NCI-H1436 treated with DMSO at 0.1 percent for 48 hours (cell line): ENCODE measurements at places on chromosomes 11 and 22.

DNA sequence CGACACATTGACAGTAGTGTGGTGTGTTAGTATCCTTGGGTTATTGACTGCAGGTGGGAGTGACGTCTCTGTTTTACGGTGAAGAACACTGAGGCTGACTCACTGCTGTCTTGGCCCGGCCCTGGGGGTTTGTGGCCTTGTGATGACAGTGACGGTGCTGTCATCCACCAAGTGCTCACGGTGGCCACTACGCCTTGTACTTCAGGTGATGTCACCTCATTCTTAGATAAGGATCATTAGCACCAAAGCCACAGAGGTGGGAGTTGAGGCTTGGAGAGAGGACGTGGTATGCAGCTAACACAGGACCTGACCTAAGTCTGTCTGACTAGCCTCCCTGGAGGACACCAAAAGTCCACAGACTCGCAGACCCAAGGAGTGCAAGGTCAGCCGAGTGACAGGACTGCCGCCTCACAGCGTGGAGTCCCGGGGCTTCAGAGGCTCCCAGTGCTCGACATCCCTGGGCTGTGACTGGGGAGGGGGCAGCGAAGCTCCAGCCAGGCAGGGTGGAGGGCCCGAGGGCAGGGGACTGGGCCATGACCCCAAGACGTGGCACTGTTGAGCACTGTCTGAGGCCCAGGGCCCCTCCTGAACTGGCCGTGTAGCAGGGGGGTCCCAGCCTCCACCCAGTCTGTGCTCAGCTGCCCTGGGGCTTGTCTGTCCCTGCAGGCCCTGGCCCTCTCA lies 56.5 kb downstream of the NAT10 start:
- no peak for DNase-seq

DNA sequence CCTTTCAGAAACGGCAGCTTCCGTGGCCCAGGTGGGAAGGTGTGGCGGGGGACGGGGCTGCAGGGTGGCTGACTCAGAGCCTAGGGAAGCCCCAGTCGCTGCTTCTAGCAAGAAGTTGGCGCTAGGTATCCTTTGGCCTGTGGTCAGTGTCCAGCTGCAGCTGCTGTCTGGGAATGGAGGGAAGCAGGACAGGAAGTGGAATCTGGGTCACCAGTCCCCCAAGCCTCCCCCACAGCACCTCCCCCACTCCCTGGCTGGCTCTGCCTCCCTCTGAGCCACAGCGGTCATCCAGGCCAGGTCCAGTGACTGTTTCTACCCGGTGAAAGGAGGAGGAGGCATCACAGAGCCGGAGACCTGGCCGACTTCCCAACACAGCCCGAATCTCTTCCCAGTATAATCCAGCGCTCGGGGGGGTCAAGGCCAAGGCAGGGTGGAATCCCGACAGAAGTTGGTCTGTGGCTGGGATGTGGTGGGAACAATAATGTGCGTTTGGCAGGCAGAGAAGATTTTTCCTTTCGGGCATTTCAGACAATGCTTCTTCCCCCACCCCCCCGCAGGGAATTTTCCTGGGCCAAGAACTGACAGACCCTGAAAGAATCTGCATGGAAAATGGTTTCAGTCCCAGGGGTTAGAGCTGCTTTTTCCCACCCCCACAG lies 45.1 kb downstream of the C11orf96 start:
- no peak for DNase-seq

- DNase-seq: no peak
These were observed 1389.8 kb downstream of the TBC1D22A start for GRCh38 chr22:48152164-48152775.

- no peak for DNase-seq
These were observed 41.4 kb downstream of the MED15 start for GRCh38 chr22:20548806-20549205.

DNA sequence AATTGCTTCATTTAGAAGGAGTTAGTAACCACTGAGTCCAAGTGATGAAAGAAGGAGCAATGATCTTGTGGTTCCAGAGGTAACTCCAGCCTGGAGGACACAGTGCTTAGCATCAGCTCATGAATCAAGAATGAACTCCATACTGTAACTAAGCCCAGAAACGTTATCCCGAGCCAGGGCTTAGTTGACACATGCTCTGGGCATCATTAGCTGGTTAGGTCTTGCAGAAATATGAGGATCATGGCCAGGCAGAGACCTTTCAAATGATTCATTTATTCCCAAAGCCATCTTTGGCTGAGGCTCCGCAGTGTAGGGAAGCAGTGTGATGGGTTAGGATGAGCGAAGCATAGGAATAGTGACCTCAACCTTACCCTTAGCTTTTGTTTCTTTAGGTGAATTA lies 277.4 kb downstream of the FAM76B start:
- DNase-seq: no peak
